ENCODE measurements at places on chromosomes 4 and X.

DNA sequence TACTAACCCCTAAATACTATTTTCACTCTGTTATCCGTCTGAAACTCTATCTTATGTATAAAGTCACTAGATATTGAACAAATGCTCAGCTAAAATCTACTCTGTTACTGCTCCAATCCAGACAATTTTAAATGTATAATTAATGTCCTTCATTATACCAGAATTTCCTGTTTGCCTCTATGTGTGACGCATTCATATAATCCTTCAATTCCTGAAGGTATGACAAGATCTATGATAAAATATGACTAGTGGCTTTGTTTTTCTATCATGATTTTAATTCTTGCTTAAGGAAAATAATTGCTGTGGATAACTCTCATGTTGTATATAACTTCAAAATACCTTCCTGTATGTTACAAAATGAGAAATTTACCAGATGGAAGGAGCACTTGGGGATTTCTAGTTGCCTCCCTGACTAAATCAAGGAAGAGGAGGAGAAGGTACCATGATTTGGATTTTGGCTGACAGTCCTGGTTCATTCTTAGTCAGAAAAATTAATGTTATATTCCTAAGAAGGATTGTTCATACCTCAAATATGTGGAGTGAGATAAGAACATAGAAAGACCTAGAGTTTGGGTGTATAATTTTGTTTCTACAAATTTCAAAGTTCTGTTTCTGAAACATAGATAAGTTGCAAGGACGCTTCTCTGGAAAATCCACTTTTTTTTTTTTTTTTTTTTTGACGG is 4.9 kb downstream of the CXCL6 start:
- DNase-seq: no peak
- H3K27me3 ChIP-seq: no peaks in the 10 kb centered on the region

DNA sequence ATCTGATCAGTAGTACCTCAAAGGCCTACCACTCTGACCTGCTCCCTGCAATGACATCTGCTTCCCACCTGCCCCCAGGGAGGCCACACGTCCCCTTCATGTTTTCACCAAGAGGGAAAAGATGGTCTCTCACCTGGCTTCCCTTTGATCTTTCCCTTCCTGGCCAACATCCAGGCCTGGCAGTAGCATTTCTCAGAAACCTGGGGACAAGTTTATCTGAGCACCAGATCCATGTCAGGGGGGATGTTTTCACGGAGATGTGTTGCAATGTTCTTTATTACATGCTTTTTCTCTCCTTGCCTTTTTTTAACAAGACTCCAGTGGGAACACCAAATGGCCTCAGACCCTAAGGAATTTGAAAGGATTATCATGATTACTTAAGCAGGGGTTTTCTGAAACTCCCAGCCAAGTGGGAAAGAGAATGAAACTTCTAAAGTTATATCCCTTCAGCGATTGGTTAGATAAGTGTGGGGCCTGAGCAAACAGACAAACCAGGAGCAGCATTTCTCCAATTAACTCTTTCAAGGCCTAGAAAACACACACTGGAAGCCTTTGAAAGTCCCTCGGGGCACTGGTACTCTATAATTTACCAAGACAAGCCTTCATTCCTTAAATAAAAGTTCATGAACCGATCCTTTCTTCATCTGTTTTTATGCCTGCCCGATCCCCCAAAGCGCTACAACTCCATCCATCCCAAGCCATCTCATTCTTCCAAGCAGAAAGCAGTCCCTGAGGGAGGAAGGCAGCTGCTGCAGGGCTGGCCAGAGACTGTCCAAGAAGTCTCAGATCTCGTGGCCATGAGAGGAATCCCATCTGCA is 94.1 kb downstream of the BCOR start:
- no peaks in the 10 kb centered on the region for H3K4me1 ChIP-seq
- no peak overlapping the region for H3K4me3 ChIP-seq
- H3K27ac ChIP-seq: no peak overlapping the region
- no peaks in the 10 kb centered on the region for H3K27me3 ChIP-seq

- H3K4me3 ChIP-seq: no peak overlapping the region
- no peaks in the 10 kb centered on the region for H3K36me3 ChIP-seq
- no peaks in the 10 kb centered on the region for H3K4me1 ChIP-seq
These were observed 57.1 kb downstream of the RELL1 start for GRCh38 chr4:37628977-37629609.

DNA sequence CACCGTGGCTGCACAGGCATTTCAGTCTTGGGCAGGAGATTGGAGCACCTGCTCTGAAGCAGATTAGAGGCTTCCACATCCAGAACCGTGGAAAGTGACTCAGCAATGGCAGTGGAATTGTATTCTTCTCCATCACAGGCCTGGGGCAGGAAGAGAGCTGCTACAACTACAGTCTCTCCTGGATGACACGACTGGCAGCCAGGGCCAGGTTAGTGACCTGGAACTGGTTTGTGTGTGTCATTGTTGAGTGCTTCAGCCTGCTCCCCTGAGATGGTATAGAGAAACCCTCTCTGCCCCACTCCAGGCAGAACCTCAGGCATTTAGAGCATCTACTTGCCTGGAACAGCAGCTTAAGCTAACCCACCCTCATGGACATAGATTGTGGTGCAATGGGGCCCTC is 596.5 kb upstream of the INTU start:
- no peak overlapping the region for H3K4me3 ChIP-seq
- no peaks in the 10 kb centered on the region for H3K36me3 ChIP-seq
- no peak for DNase-seq
- no peaks in the 10 kb centered on the region for H3K27me3 ChIP-seq
- H3K27ac ChIP-seq: no peak overlapping the region

- H3K27me3 ChIP-seq: no peaks in the 10 kb centered on the region
- H3K4me3 ChIP-seq: no peak overlapping the region
- H3K27ac ChIP-seq: no peak overlapping the region
These were observed 919.1 kb downstream of the ADGRL3 start for GRCh38 chr4:62119195-62119594.

DNA sequence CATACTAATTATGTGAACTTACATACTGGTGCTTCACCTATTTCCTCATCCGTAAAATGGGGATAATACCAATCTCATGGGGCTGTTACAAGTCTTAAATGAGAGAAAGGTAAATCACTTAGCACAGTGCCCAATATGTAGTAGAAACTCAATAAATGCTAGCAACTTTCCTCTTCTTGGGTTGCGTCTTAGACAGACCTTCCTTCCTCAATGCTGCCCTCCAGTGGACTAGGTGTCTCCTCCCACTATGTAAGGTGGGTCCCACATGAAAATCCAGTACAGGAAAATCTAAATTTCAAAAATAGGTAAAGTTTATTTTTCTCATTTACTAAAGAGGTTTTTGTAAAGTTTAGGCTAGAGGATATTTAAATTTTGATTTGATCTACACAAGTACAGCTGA is 20.6 kb downstream of the ZDHHC9 start:
- DNase-seq: no peak
- H3K27me3 ChIP-seq: no peaks in the 10 kb centered on the region
- no peak overlapping the region for H3K27ac ChIP-seq

- H3K4me1 ChIP-seq: no peaks in the 10 kb centered on the region
- H3K36me3 ChIP-seq: no peaks in the 10 kb centered on the region
- H3K27me3 ChIP-seq: no peaks in the 10 kb centered on the region
These were observed 95.0 kb downstream of the STK32B start for GRCh38 chr4:5146248-5146647.

GRCh38 chr4:1325176-1325480 is 21.9 kb upstream of the UVSSA start:
- no peaks in the 10 kb centered on the region for H3K4me1 ChIP-seq
- no peak for DNase-seq
- no peak overlapping the region for H3K27ac ChIP-seq
- H3K4me3 ChIP-seq: no peak overlapping the region
- H3K36me3 ChIP-seq: no peaks in the 10 kb centered on the region

- no peaks in the 10 kb centered on the region for H3K27me3 ChIP-seq
- no peaks in the 10 kb centered on the region for H3K4me1 ChIP-seq
- no peaks in the 10 kb centered on the region for H3K36me3 ChIP-seq
- DNase-seq: no peak
- H3K4me3 ChIP-seq: no peak overlapping the region
These were observed 127.8 kb downstream of the PHKA2 start for GRCh38 chrX:18855919-18856644.

DNA sequence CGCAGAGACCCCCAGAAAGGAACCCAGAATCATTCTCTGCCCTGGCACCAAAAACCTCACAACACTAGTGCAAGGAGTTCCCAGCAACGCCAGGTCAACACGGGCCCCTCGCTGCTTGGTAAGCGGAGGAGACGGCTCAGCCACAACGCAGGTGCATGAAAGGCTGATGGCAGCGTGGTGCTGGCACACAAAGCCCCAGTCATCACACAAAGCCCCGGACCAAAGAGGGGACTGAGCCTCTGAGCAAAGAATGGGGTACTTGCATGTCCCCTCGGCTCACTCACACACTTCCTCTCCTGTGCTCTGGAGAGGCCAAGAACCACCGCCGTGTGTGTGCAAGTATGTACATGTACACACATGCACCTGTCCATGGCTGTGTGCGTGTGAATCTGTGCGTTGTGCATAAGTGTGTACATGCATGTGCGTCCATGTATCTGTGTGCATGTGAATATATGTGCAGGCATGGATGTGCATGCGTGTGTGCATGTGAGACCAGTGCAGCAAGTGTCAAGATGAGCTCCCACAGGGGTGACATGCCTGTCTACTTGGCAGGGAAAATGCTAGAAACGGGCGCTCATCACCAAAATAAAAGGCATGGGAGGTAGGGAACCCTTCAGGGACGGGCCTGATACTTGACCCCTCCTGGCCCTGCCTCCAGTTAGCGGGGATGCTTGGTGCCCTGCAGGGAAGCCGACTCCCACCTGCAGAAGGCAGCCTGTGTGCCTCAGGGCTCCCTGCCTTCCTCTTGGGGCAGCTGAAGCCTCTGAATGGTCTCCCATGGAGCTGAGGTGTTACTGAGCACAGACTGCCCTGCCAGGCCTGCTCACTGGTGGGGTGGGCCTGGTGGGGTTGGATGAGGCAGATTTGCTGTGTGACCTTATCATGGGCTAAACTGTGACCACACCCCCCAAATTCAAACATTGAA is 60.4 kb downstream of the ZFYVE28 start:
- H3K4me3 ChIP-seq: no peak overlapping the region
- DNase-seq: no peak
- no peak overlapping the region for H3K27ac ChIP-seq
- no peaks in the 10 kb centered on the region for H3K36me3 ChIP-seq

GRCh38 chrX:53268173-53268572 is 13.2 kb downstream of the IQSEC2 start:
- no peak overlapping the region for H3K4me3 ChIP-seq
- no peak for DNase-seq
- no peaks in the 10 kb centered on the region for H3K4me1 ChIP-seq
- peaks cover 64% of the 10 kb centered on the region for H3K27me3 ChIP-seq
- no peak overlapping the region for H3K27ac ChIP-seq
- no peaks in the 10 kb centered on the region for H3K36me3 ChIP-seq

DNA sequence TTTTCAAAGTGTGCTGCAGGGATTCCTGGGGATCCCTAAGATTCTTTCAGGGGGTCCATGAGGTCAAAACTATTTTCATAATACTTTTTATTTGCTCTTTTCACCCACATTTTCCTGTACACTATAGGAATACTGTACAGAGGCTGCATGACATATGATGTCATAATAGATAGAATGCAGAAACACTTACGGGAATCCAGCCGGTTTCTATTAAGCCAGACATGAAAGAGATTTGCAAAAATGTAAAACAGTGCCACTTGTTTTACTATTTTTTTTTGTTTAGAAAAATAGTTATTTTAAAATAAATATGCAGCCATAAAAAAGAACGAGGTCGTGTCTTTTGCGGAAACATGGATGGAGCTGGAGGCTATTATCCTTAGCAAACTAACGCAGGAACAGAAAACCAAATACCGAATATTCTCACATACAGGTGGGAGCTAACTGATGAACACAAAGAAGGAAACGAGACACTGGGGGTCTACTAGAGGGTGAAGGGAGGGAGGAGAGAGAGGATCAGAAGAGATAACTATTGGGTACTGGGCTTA is 5.0 kb downstream of the ZFX start:
- no peaks in the 10 kb centered on the region for H3K27me3 ChIP-seq
- peak overlapping the region; percentile 21 for H3K27ac ChIP-seq
- DNase-seq: no peak
- no peaks in the 10 kb centered on the region for H3K4me1 ChIP-seq
- no peaks in the 10 kb centered on the region for H3K36me3 ChIP-seq

- no peaks in the 10 kb centered on the region for H3K4me1 ChIP-seq
- peaks cover 31% of the 10 kb centered on the region for H3K27me3 ChIP-seq
- no peak overlapping the region for H3K4me3 ChIP-seq
- H3K27ac ChIP-seq: no peak overlapping the region
- DNase-seq: no peak
These were observed 46.5 kb downstream of the REPS2 start for GRCh38 chrX:16992951-16993350.

DNA sequence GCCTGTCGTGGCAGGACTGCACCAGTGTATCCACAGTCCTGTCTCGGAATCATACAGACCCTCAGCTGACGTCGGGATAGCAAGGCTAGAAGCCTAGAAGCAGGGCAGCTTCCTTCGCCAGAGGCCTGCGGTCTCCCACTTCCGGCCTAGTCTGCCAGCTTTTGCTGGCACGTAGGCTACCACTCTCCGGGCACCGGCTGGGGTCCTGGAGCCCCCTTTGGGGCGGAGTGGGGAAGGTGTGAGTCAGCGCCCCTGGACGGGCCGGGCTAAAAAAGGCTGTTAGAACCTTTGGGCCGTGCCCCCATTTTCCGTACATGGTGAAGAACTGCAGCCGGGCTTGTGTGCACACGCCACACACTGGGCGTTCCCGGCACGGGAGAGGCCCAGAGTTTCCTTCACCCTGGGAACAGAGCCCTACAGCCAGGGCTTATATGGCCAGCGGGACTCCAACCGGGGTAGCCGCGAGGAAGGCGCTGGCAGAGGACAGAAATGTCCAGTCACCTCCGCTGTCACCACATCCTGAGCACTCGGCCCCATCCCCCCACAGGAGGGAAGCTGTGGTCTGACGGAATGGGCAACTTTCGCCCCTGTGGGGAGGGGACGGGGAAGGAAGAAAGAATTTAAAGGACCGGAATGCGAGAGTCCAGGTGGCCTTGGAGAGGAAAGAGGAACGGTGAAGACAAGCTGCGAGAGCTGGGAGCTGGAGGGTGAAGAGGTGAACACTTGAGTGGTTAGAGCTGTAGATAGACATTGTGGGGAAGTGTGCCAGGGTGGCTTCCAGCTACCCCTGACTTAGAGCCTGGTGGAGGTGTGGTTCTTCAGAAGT is 4.6 kb downstream of the MAGIX start:
- no peaks in the 10 kb centered on the region for H3K36me3 ChIP-seq
- peak overlapping the region; percentile 60 for H3K4me3 ChIP-seq
- H3K27me3 ChIP-seq: no peaks in the 10 kb centered on the region
- peak overlapping the region; percentile 92 for H3K27ac ChIP-seq
- no peaks in the 10 kb centered on the region for H3K4me1 ChIP-seq

All from breast epithelium (tissue), 4 donors.